ENCODE measurements at places on chromosomes 12 and 14. TPM values are rescaled to one million over a fixed set of nuclear protein-coding genes. Genes with fewer than 3 reads are reported as not detected.

Gene HOTAIR
- not detected for total RNA-seq

Gene AKAP3
- 0.47 TPM for total RNA-seq

Gene ZFHX2
- 0.27 TPM for total RNA-seq

Gene WASHC3
- total RNA-seq = 41.0 TPM

Gene OVCH1
- 0.85 TPM for total RNA-seq
